A549 treated with RU486 at 1 μM for 4 hours (cell line): ENCODE measurements at places on chromosomes 13 and 19. TPM values are rescaled to one million over a fixed set of nuclear protein-coding genes. Genes with fewer than 3 reads are reported as not detected.

The TMIGD2 gene
- not detected in 5 replicates for total RNA-seq

The MTUS2 gene
- 0.01 to 0.02 TPM in 2 of 5 replicates, not detected in the others for total RNA-seq

The MUC16 gene
- total RNA-seq: 0.02 to 0.06 TPM (median 0.03 TPM) in 4 of 5 replicates, not detected in the other

The NLRP11 gene
- 0.06 TPM in 1 of 5 replicates, not detected in the others for total RNA-seq

The PBX4 gene
- total RNA-seq: 1.5 to 2.1 TPM (median 1.9 TPM) in 5 replicates

The PCSK4 gene
- 0.48 to 1.0 TPM (median 0.92 TPM) in 5 replicates for total RNA-seq

The ZNF85 gene
- total RNA-seq: 0.09 to 0.30 TPM (median 0.19 TPM) in 4 of 5 replicates, not detected in the other

The SLC5A5 gene
- total RNA-seq: 0.06 to 0.25 TPM (median 0.17 TPM) in 5 replicates

The SOX21 gene
- 0.61 to 1.3 TPM (median 1.3 TPM) in 5 replicates for total RNA-seq

The CRX gene
- not detected in 5 replicates for total RNA-seq

The AP1M2 gene
- total RNA-seq: 28.1 to 60.3 TPM (median 41.5 TPM) in 5 replicates

The C19orf67 gene
- total RNA-seq: not detected in 5 replicates

The C19orf73 gene
- 0.93 to 3.1 TPM (median 2.2 TPM) in 5 replicates for total RNA-seq

The TTC9B gene
- 0.14 to 0.81 TPM (median 0.51 TPM) in 5 replicates for total RNA-seq

The GPR183 gene
- not detected in 5 replicates for total RNA-seq

The ZNF708 gene
- total RNA-seq: 0.90 to 1.4 TPM (median 1.1 TPM) in 5 replicates

The TINCR gene
- total RNA-seq: 2.0 to 3.1 TPM (median 2.6 TPM) in 5 replicates

The TARM1 gene
- total RNA-seq: not detected in 5 replicates

The COL4A2 gene
- total RNA-seq: 141 to 177 TPM (median 155 TPM) in 5 replicates
